AG10803 (cell line): ENCODE measurements at places on chromosomes 2 and 18.

GRCh38 chr18:26468931-26469340 lies 79.4 kb downstream of the KCTD1 start:
- no peak for DNase-seq

DNA sequence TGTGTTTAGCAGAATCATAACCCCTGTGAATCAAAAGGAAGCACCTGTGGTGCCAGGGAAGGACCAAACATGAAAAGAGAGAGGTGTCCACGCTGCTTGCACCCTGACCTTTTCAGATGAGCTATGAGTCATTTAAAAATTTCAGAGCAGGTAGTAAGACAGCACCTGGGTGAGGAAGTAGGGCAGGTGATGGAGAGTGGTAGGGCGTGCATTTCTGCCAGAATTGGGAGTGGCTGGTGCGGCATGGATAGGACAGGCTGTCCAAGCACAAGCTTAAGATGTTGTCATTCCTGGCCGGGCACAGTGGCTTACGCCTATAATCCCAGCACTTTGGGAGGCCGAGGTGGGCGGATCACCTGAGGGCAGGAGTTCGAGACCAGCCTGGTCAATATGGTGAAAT lies 36.8 kb downstream of the NPAS2 start:
- DNase-seq, result no peak

DNA sequence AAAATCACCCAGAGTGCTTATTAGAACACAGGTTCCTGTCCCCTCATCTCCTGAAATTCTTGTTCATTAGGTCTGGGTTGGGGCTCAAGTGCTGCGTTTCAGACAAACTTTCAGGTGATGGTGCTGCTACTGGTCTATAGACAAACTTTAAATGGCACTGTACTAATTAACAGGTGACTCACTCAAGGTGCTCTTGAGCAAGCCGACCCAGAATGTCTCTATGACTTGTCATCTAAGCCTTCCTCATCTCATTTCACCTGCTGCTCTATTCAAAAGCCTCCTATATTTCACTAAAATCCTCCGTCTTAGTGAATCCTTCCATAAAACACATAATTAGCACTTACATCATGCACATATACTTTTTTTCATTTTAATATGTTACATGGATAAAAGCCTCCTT lies 29.9 kb upstream of the STK39 start:
- no peak for DNase-seq

DNA sequence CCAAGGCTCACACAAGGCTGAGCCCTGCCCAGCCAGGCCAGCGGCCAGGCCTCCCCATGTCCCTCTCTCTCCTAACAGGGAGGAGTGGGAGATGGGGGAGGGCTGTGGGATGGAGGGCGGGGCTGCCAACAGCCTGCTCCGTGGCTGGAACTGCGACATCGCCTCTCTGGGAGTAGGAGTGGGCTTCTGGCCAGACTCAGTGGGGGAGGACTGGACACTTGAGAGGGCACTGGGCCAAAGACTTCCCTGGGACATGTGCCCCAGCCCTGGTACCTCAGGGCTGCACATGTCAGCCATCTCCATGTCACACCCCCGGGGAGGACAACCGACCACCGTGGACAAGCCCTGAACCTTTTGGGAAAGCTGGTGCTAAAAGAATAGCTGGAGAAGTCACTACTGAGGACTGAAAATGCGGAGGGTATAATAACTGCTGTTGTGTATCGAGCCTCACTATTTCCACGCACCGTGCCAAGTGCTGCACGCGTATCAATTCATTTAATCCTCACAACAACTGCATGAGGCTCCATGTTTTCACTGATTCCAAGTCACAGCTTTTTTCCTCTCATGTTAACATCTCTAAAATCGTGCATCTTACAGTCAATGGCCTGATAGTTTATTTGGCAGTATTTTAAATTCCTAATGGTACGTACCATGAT lies 127.3 kb downstream of the MSH2 start:
- DNase-seq, result no peak

DNA sequence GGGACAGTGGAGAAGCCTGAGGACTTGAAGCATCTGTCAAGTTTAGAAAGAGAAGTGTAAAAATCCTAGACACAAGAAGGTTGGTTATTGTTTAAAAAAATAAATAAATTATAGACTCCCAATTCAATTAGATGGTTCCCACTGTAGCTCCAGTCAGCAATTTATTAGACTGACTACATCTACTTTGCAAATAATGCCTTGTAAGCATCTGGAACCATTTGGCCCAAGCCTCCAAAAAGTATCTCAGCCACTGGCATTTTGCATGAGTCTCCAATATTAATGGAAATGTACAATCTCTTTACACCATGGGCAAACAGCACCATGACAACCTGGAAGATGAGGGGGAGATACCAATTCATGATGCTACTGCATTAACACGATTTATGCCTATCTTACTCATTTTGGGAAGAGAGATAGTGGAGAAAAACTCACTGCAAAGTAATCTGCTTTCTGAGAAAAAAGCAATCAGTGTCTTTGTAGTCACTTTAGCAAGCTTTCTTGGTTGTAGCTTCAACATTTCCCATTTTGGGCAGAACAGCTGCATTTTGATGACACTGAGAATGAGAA lies 2.8 kb downstream of the NYAP2 start:
- DNase-seq, result no peak

DNA sequence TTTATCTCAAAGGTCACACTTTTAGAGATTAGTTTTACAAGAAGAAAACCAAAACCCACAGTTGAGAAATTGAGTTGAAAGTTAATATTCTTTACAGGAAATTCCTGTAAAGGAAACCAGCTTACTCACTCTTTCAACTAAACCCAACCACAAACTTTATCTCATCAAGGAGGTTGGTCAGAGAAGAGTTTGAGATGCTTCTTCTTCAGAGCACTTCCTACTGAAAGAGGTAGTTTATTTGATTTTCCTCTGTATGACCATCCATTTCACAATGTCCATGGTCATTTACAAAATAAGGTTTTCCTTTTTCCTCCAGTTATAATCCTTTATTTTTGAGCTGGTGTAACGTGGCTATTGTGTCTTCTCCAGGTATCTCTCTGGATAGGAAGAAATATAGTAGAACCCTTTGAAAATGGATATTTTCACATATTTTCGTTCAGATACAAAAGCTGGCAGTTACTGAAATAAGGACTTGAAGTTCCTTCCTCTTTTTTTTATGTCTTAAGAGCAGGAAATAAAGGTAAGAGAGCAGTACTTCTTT lies 4.5 kb upstream of the IL18RAP start:
- no peak for DNase-seq

DNA sequence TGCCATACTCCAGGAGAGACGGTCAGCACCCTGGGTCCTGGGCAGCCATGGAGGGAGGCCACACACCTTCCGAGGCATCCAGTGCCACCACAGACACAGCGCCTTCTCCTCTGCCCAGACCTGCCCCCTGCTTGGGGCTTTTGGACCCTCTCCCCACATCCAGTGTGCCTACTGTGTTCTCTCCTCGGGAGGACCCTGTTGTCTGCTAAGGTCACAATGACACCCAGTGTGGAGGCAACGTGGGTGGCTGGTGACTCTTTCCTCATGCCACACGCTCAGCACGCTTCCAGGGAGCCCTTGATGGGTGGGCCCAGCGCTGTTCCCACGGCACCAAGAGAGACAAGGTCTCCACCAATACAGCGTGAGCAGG lies 251.9 kb downstream of the EIPR1 start:
- no peak for DNase-seq

- DNase-seq, result peak; percentile 85
Measured at GRCh38 chr18:62979176-62979575, 263.8 kb downstream of the PHLPP1 start.

- no peak for DNase-seq
Measured at GRCh38 chr2:193973781-193974180, 1683.2 kb upstream of the SLC39A10 start.

GRCh38 chr18:23126376-23127056 lies 8.8 kb upstream of the CABLES1 start:
- DNase-seq, result peak; percentile 69

DNA sequence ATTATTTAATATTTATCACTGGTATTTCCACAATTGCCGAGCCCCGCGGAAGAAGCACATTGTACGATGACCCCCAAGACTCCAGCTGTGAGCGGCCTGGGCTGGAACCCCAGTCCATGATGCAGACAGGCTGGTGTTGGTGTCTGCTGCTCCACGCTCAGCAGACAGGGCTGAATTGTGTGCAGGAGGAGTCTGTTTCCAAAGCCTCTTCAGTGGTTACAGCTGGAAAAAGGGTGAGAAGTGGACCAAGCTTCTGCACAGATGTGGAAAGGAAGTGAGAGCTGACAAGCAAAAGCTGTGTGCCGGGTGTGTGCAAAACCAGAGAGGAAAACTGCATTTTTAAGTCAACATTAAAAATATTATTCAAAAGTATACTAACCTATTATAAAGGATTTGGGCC lies 500.4 kb downstream of the GALR1 start:
- no peak for DNase-seq

GRCh38 chr2:164935118-164936101 lies 19.9 kb downstream of the SLC38A11 start:
- no peak for DNase-seq

DNA sequence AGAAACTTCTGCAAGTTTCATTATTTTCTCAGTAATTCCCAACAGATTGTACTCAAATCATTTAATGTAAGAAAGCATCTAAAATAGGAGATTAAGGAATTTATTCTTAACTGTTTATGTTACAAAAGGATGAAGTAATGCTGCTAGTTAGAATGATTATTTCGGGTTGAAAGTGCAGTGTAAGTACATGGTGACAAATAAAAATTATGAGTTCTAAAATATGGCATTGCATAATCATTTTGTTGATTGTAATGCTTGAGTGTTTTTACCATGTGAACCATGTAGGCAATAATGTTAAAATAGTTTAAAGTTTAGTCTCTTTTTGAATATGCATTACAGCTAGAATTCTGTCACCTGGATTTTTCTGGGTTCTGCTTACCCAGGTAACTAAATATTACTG lies 149.0 kb upstream of the SP5 start:
- DNase-seq, result no peak

- DNase-seq, result peak; percentile 40
Measured at GRCh38 chr2:226435146-226435545, 364.5 kb downstream of the IRS1 start.

GRCh38 chr2:64887565-64887964 lies 101.6 kb upstream of the SLC1A4 start:
- DNase-seq, result no peak

- no peak for DNase-seq
Measured at GRCh38 chr2:49980774-49981173, 826.5 kb upstream of the FSHR start.
